NCI-H2171 (cell line): ENCODE measurements at places on chromosomes 5 and 9.

- DNase-seq = no peak
Measured at GRCh38 chr5:73442996-73443627, 5.5 kb downstream of the FOXD1 start.

DNA sequence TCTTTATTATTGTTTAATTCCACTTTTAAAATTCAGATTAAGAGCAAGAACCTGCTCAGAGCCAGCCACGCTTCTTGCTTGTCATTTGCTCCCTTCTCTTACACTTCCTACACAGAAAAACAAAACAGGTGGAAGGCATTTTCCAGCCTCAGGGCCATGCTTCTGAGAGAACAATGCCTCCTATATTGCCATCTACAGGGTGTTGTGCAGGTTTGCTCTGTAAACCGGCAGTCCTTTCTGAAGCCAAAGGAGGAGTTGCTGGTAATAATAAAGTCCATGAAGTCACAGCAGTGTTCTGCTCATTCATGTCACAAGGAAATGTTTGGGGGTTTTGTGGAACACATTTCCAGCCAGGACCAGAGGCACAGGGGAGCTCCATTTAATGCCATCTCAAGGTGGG, 16.1 kb upstream of the PRLR start:
- DNase-seq = no peak

GRCh38 chr5:31232273-31232888, 38.9 kb downstream of the CDH6 start:
- peak; percentile 5 for DNase-seq

- DNase-seq = no peak
Measured at GRCh38 chr5:102314328-102314727, 18.2 kb upstream of the SLCO4C1 start.

- DNase-seq = no peak
Measured at GRCh38 chr9:115393976-115394775, 276.2 kb upstream of the TNC start.

- DNase-seq = no peak
Measured at GRCh38 chr9:115412656-115413055, 294.7 kb upstream of the TNC start.

DNA sequence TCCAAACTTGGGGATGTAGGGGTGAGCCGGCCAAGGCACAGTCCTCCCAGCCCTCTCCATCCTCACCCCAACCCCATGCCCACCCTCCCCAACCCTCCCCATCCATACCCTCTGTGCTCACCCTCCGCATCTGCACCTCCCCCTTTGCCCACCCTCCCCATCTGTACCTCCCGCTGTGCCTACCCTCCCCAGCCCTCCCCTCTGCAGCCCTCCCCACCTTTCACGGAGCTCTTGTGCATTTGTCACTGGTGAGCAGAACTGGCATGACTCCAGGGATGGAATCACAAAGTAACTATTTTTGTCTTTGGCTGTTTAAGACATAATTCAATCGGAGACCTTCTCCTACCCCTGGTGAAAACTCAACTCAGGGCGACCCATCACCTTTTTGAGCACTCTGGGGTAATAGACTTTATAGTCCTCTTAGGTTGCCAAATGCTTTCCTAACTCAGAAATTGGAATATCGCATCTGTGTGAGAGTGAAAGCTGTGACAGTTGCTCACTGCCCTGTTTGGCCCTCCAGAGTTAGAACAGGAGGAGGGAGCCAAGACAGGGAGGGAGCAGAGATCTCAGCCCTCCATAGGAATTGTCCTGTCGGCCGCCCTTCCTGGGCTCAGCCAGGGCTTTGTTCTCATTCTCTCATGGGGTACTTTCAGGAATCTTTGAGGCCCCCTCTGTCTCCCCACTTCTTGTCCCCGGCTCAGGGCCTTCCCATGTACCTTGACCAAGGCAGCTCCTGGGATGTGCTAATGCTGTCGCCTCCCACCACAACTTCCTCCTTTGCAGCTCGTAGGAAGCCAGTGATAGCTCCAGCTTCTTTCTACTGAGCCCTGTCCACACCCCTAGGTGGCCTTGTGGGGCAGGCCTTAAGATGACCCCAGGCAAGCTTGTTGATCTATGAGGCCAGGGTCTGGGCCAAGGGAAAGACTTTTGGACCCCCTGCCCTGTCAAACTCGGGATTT, 36.2 kb downstream of the OTULIN start:
- no peak for DNase-seq

- no peak for DNase-seq
Measured at GRCh38 chr5:27639005-27639612, 600.7 kb upstream of the CDH9 start.

DNA sequence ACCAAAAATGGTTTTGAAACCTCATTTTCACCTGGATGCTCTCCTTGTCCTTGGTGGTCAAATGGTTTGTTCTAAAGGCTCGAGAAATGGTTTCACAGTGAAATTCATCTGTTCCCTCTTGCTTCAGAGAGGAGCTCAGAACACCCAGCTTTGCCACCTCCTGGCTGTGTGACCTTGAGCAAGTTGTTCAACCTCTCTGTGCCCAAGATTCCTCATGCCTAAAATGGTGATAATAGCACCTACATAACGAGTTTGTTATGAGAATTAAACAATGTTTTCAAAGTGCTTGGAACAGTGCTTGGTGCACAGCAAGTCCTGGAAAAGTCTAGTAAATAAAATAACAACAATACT, 6.5 kb upstream of the GADD45G start:
- no peak for DNase-seq

- DNase-seq = no peak
Measured at GRCh38 chr9:116543731-116544400, 143.2 kb upstream of the TRIM32 start.

DNA sequence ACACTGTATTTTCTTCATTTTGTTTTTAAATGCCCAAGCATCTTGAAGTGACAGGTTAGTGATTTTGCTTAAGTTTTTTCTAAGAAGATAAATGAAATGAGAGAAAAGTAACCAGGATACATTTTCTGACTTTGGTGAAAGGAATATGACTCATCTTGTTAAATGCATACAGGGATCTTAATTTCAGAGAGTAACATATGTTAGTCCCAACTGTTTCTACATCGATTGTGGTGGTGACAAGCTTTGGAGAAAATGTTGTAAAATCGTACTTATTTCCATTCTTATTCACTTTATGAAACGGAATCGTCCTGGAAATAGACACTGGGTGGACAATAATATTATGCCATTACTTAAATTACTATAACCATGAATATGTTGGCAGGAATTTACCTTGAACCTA, 107.5 kb downstream of the KCNN2 start:
- no peak for DNase-seq

GRCh38 chr5:40503439-40503838, 176.3 kb upstream of the PTGER4 start:
- no peak for DNase-seq

GRCh38 chr5:133141746-133142145, 89.9 kb downstream of the HSPA4 start:
- DNase-seq = no peak

DNA sequence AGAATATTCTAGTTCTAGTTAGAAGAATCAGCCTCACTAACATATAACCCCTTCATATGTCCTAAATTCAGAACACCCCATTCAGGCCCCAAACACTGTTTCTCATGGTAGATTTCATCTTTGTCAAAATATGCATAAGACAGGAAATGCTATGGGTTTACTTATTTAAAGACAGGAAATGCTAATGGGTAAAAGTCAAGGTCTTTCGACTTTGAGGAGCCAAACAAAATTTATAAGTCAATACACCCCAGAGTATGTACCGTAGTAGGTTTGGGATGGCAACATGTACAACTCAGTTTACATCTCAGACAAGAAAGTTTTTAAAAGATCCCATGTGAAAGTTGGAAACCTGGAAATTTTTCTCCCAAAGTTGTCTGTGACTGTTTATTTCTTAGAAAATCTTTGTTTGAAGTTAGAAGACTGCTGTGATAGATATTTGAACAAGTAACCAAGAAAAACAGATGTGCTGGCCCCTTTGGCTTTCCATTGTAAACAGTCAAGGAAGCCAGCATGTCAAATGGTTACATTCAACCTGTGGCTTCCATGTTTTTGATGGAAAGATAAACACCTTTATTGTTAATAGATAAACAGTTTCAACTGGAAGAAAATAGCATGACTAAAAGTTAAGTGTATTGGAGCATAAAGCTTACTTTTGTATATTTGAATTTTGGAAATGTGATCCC, 102.2 kb downstream of the INIP start:
- no peak for DNase-seq

DNA sequence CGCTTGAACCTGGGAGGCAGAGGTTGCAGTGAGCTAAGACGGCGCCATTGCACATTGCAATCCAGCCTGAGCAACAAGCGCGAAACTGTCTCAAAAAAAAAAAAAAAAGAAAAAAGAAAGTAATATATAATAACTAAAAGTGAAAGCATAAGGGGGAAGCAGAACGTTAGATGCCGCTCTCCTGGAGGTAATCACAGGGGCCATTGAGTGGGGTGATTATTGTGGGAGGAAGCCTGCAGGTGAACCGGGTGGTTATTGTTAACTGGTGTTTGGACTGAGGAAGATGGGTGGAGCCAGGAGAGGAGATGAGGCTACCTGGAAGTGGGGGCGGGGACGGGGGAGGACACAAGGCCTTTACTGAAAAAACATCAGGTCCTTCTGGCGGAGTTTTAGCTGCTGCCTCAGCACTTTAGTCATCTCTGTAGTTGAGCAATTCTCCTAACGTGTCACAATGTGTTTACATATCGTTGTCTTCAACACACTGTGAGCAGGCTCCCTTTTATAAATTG, 5.3 kb upstream of the TJP2 start:
- no peak for DNase-seq

DNA sequence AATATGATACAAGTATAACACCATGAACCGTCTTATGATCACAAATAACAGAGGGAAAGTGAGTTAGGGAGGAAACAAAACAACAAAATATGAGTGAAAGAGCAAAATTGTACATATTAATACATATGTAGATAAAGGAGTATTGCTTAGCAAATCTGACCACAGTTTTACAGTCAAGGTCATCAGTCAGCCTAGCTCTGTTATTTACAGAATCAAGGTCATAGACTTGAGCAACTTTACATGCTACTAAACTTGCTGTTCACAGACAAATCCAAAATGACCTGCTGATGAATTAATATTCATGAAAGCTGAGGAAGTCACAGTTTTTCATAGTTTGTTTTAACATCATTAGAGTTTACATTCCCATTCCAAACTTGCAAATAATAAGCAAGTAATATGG, 1387.7 kb upstream of the ACO1 start:
- DNase-seq = no peak

- DNase-seq = no peak
Measured at GRCh38 chr5:95746722-95747679, 15.9 kb downstream of the RHOBTB3 start.

GRCh38 chr5:132115375-132115774, 41.8 kb downstream of the CSF2 start:
- DNase-seq = no peak

- no peak for DNase-seq
Measured at GRCh38 chr5:72379936-72380335, 59.8 kb downstream of the PTCD2 start.

- DNase-seq = no peak
Measured at GRCh38 chr5:176184608-176185132, 53.6 kb upstream of the SIMC1 start.

GRCh38 chr9:125593581-125594222, 113.3 kb downstream of the MAPKAP1 start:
- DNase-seq = no peak

- no peak for DNase-seq
Measured at GRCh38 chr9:127545196-127546124, 66.6 kb upstream of the STXBP1 start.

- DNase-seq = no peak
Measured at GRCh38 chr5:172187118-172188032, 649 bp downstream of the STK10 start.

DNA sequence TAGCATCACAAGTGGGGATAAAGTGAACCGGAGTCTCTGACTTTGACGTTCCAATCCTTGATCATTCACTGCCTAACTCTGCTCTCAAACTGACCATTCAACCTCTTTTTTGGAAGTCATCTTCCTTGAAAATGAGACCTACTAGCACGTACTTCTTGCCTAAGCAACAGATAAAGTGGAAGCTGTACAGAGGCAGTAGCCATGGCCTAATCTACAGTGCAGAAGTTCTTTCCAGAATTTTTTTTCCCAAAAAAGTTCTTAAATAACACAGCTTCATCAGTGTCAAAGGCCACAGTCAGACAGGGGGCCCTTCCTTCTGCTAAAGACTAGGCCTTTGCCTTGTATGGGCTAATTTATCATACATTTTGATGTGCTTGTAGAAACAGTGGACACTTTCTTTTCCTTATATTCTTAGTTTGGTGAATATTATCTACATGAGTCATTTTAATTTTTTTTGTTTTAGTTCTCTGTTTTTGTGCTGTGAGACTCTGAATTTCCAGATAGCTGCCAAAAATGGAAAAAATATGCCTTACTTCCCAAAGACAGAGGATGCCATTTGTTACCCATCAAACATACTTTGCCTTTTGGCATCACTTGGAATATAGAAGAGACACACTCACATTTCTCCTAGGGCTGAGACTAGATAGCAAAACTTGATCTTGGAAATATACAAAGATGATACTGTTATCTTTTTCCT, 96.3 kb upstream of the VCAN start:
- DNase-seq = no peak

DNA sequence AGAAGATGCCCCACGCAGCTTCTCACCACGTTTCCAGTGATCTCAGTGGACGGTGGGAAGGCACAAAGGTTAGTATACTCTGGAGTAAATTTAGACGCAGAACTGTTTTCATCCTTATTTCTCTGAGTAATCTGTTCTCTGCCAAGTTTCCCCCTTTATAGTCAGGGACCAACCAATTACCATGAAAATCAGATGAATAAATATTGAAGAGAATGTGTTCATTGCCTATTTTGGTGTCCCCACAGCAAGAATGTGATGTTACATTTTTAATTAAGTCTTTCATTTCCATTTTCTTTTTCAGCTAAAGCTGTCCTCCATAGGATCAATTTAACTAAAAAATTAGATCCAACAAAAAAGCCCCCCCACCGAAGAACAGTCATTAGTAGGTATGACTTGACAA, 41.4 kb downstream of the S1PR3 start:
- DNase-seq = no peak

GRCh38 chr5:66655395-66656324, 59.5 kb downstream of the MAST4 start:
- DNase-seq = no peak

GRCh38 chr5:17147170-17147569, 70.3 kb upstream of the BASP1 start:
- DNase-seq = no peak

GRCh38 chr9:99411068-99411467, 189.0 kb downstream of the SEC61B start:
- no peak for DNase-seq

DNA sequence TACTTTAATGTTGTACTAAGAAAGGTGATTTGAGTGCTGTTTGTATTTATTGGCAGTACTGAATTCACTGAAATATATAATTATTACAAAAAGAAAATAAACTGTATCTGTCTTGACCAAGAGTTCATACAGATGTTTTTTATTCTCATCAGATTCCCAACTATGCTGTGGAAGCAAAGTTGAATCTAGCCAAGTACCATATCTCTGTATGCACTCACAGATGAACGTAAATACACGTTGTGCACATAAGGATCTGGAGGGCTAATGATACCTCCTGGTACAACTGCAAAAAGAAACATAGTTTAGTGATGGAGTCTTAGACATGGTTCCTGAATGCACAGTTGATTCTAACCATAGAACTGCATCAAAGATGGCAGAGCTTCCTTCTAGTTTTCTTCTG, 169.4 kb downstream of the CD180 start:
- no peak for DNase-seq
